ENCODE measurements at places on chromosomes 2 and 18.

DNA sequence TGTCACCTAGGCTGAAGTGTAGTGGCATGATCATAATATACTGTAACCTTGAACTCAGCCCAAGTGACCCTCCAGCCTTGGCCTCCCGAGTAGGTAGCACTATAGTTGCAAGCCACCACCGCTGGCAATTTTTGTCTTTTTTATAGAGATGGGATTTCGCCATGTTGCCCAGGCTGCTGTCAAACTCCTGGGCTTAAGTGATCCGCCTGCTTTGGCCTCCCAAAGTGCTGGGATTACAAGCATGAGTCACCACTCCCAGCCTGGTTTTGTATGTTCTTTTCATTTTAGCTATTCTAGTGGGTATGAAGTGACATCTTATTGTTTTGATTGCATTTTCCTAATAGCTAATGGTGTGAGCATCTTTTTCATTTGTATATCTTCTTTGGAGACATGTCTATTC lies 11.3 kb upstream of the EXOC6B start:
- no peak for DNase-seq

GRCh38 chr18:61714421-61714820 lies 178.4 kb downstream of the RNF152 start:
- DNase-seq, result no peak

DNA sequence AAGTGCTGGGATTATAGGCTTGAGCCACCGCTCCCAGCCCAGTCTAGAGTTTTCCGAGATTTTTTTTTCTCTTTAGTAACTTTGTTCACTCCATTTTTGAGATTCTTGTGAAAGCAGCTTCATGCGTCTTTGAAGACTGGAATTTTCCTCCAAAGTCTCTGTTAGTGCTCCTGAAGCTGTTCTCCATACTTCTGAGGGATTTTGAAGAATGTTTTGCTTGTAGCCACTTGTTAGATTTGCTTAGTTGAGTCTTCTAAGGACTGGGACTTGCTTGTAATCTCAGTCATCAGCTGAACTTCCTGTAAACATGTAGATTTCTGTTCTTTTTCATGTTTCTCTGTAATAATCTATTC lies 234.3 kb downstream of the MYCN start:
- DNase-seq, result no peak

- peak; percentile 33 for DNase-seq
These were observed 6.0 kb upstream of the INPP5D start for GRCh38 chr2:233053928-233054784.

DNA sequence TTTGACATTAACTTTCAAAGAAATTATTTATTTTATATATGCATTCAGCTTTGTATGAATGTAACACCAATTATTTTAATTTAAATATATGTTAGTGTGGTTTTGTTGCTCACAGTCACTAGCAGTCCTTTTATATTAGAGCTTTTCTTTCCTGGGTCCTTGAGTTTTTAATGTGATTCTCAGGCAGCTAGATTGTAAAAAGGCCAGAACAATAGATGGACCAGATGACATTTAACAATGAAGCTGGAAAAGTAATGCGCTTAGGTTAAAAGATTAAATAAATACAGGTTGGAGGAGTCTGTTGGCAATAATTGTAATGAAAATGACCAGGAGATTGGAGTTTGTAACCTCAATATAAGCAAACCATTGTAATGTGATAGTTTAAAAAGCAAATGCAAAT lies 171.1 kb downstream of the FTCDNL1 start:
- DNase-seq, result no peak

DNA sequence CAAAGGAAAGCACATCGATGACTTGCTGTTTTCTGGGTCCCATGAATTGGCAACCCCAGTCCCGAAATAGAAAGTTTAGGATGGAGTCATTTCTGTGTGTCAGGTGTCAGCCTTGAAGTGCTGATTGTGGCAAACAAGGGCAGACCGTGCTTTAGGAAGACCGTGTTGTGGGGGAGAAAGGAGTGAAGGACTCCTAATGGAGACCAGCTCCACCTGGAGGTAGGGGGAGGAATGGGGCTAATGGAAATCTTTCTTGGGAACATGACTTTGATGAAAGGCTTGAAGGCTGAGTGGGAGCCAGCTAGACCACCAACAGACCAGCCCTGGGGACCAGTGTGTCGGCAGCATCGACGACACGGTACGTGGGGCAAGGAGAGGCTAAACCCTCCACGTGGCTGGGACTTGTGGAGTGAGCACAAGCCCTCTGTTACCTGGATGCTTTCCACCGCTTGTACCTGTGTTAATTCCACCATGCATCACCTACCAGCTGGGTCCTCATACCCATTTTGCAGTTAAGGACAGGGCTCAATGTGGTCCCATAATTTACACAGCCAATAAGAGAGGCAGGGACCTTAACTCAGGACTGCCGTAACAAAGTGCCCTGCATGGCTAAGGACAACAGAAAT lies 104.2 kb downstream of the SH3BP4 start:
- peak; percentile 47 for DNase-seq

DNA sequence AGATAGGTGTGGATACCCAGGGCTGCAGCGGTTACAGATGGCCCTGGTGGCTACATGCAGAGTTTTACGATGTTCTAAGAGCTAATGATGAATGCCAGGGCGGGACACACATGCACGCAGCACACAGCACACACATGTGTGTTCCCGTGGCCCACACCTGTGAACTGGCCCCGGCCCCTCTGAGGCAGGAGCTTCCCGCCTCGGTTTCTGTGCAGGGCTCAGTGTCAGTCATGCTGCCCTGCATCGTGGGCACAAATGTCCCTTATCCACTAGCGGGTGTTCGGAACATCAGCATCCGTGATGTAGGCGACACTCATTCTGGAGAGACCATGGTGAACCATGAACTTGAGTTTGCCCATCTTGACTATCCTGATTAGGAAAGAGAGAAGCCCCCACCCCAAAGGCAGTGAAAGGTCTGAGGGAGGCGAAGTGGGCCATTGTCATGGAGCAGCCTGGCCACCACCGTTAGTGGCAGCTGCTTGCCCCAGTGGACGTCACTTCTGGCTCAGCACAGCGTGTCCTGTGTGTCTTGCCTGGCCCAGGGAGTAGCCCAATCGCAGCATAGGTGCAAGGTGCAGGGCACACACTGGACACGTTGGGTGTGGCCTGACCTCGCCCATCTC lies 43.8 kb downstream of the DCDC2C start:
- no peak for DNase-seq

DNA sequence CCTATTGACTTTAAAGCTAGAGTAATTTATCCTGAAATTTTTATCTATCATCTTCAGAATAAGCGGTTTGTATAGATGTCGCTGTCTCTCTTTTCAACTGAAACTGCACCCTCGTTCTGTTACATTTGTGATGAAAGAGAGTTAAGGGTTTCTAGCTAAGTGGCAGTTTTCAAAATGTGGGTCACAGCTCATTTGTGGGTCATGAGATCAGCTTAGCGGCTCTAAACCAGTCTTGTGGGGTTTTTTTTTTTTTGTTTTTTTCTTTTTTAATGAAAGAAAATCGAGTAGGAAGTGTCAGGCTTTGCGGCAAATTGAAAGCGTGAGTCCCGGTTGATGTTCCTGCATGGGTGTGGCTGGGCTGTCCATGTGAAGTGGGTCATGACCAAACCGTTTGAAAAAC lies 31.2 kb downstream of the SALL3 start:
- no peak for DNase-seq

DNA sequence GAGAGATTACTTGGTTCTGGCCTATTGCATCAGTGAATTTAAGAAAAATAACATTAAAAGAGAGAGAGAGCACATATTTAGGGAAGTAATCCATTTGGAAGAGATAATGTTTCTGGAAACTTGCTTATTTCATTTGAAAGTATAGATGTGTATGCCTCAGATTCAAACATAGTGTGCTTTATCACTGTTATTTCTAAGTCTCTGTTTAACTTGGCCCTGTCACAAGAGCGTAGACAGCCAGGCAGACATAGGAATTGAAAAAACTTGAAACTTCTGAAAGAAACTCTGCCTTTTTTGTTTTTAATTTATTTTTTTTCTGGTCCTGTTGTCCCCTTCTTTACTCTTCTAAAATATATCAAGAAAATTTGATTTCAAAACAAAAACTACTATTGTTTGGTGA lies 849.1 kb downstream of the CNTNAP5 start:
- DNase-seq, result no peak

DNA sequence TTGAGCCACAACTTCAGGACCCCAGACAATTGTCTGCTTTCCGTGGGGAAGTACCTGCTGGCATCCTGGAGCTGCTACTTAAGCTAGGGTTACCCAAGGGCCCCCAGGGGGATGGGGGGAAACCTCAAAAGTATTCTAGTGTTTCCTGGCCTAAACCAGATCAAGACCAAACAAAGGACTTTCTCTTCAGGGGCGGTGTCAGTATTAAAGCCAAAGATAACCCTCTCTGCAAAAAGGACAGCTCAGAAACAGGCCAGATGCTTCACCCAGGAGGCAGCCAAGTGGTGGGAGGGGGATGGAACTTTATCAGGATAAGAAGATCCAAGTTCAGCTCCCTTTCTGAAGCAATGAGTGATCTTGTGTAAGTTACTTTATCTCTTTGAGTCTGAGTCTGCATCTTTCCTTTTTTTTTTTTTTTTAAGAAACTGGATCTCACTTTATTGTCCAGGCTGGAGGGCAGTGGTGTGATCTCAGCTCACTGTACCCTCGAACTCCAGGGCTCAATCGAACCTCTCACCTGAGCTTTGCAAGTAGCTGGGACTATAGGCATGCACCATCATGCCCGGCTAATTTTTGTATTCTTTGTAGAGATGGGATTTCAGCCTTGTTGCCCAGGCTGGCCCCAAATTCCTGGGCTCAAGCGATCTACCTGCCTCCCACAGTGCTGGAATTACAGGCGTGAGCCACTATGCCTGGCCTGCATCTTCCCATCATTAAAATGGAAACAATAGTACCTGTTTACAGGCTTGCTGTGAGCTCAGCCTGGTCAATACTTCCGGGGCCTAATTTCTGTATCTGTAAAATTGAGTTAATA lies 151.8 kb upstream of the PTPRM start:
- DNase-seq, result no peak

DNA sequence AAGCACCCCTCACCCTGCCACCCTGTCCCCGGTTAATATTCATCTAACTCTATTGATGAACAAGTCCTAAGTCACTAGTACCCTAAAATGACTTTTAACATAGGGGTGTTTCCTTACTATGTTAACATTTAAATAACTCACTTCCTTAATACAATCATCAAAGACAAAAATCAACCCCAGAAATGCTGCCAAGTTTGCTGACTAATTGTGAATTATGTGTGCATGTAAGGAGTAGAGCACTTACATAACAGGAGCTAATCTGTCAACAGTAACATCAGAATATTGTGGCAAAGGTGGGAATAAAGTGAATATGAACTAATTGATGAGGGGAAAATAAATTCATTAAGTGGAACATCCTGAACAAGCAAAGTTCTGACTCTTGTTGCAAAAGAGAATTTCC lies 81.4 kb upstream of the ERBB4 start:
- no peak for DNase-seq

GRCh38 chr2:57698935-57699449 lies 347.6 kb upstream of the VRK2 start:
- no peak for DNase-seq

- DNase-seq, result peak; percentile 24
These were observed 2.8 kb downstream of the PREPL start for GRCh38 chr2:44358503-44358902.

DNA sequence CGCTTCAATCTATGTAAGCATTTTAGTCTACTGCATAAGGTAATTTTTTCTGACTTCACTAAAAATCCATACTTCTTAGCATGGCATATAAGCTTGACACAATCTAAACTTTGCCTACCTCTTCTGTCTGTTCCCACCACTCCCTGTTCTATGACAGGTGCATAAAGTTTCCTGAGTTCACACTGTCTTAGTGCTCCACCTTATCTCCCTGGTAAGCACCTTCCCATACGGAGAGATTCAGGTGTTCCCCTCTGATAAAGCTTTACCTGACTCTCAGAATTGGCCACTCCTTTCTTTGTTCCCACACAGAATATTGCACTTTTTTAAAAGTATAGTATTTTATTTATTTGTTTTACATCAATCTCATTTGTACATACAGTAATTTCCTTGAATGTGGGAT lies 16.8 kb upstream of the ITGA4 start:
- no peak for DNase-seq

- peak; percentile 4 for DNase-seq
These were observed 406.0 kb upstream of the POU3F3 start for GRCh38 chr2:104447831-104448434.

DNA sequence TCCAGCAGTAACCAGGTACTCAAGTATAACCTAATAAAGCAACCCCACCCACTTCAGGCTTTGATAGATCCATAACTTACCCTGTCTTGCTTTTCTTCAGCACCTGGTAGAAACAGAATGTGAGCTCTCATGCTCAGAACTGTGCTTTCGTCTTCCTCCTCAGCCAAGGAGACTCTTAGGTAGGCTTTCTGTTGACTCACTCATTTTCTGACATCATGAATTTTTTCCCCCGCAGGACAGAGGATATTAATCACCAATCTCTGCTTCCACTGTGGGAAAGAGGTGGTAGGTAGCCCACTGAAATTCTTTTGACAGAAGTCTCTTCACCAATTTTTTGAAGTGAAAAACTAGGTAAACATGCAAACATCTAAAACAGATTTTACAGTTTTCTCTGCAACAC lies 241.2 kb upstream of the KCNJ3 start:
- no peak for DNase-seq

GRCh38 chr2:47534179-47534919 lies 131.4 kb downstream of the MSH2 start:
- peak; percentile 19 for DNase-seq

GRCh38 chr2:112160283-112161250 lies 22.4 kb downstream of the FBLN7 start:
- no peak for DNase-seq

DNA sequence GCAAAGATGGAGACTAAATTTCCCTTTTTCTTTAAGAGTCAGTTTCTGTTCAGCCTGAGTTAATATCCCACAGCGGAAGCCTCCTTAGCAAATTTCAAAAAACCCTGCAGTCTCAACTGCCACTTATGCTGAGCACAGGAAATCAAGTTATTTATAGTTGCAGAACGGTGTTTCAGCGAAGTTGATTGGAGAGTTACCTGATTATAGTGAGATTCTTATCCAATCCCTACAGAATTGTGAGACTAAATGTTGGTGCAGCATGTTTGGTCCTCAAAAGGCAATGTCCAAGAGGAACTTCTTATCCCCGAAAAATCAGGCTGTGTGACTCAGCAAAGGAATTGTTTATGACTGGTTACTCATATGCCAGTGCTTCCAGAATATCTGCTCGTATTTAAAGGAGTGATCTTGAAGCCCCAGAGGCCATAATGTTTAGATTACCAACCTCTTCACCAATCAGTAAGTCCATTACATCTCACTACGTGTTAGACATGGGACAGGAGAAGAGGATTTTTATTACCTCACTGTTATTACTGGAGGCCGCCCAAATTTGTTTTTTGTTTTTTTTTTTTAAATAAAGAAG lies 67.9 kb downstream of the LRRFIP1 start:
- peak; percentile 37 for DNase-seq

DNA sequence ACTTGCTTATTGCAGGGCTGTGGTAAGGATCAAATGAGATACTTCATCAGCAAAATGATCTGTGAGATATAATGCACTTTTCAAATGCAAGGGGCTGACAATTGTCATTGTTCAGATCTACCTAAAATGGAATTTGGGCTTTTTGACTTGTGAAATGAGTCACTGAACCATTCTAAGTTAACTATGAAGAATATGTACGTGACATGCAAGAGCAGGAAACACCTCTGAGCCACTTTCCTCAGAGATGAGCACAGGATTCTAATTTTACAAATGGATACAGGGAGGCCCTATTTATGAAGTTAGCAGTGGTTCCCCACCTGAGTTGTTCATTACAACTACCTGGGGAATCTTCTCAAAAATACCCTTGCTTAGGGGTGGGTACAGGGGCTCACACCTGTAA lies 26.7 kb downstream of the CTLA4 start:
- no peak for DNase-seq

- DNase-seq, result no peak
These were observed 133.1 kb downstream of the COPS8 start for GRCh38 chr2:237218756-237219155.
